Effector CD8-positive, alpha-beta T cell (primary cell): ENCODE measurements at places on chromosomes 13 and 19.

GRCh38 chr13:40306817-40307216 lies 359.6 kb downstream of the FOXO1 start:
- no peak for DNase-seq

DNA sequence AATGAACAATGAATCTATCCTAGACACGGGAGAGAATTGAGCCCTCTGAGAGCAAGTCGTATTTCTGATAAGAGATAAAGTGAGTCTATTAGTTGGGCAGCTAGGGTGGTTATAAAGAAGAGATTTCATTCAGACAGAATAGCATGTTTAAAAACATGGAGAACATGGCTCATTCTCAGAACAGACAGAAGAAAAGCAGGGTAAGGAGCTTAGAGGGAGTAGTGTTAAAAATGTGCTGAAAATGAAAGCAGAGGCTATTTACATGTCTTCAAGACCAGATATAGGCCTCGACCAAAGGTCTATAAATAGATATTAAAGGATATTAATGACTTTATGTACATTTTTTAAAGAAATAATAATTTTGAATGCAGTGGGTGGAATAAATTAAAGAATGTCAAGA lies 149.5 kb downstream of the SLITRK1 start:
- no peak for DNase-seq

DNA sequence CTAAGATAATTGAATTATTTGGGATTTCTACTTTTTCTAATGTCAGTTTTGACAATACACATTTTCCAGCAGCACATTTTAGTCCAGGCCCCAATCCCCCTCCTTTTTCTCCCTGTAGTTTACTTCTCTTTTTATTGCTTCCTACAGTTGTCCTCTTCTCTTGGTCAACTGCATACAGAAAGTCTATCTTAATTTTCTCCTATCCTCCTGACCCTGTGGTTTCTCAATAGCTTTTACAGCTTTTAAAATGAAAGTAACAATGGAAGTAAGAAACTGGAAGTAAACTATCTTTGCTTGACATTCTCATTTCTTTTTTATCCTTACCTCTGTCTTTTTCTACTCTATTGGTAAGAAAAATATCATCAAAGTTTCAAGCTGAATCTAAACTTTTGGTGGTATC lies 106.5 kb upstream of the OXGR1 start:
- DNase-seq: no peak

- DNase-seq: no peak
Measured at GRCh38 chr19:12665671-12666264, 774 bp downstream of the MAN2B1 start.

GRCh38 chr19:4304538-4305256 lies at the start of gene FSD1:
FSD1 (plus strand) TSS chr19:4304598; CDS start chr19:4304747, 149 bp downstream.
- peak; percentile 62 for DNase-seq

GRCh38 chr19:13712767-13713201 lies 51.5 kb upstream of the MRI1 start:
- DNase-seq: no peak

DNA sequence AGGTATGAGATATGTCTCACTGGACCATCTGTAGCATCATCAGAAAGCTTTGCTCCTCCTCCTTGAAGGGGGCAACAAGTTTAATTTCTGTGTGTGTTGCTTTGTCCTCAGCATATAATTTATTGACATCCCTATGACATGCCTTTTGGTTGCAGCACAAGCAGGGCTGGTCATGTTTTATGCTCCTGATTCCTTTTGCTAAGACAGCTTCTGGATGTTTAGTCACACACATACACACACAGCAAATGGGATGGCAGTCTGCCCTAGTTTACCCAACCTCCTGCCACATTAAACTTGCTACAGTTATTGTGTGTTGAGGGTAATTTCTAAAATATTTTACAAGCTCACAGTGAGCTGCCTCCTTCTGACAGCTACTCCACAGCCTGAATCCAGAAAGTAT lies 217.9 kb upstream of the RXFP2 start:
- DNase-seq: no peak

GRCh38 chr19:51440846-51441409 lies 17.3 kb downstream of the SIGLEC8 start:
- DNase-seq: no peak

DNA sequence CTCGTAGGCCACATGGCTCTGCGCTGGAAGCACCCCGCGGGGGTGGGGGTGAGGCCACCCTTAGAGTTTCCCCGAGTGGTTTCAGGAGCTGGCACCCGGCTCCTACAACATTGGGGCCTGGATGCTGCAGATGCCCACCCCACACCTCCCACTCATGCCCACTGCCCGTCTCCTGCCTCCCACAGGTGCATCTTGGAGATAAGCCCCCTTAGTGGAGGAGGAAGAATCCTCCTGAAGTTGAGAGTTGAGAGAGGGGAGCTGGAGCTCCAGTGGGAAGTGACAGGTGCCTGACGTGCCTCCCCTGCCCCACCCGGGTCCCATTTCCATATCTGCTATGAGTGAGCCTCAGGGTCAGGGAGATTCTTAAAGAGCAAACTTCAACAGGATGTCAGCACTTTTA lies 341.3 kb downstream of the TEX29 start:
- no peak for DNase-seq

- no peak for DNase-seq
Measured at GRCh38 chr13:20616059-20616797, 49.3 kb downstream of the IFT88 start.

GRCh38 chr13:85610024-85610423 lies 189.2 kb downstream of the SLITRK6 start:
- DNase-seq: no peak

DNA sequence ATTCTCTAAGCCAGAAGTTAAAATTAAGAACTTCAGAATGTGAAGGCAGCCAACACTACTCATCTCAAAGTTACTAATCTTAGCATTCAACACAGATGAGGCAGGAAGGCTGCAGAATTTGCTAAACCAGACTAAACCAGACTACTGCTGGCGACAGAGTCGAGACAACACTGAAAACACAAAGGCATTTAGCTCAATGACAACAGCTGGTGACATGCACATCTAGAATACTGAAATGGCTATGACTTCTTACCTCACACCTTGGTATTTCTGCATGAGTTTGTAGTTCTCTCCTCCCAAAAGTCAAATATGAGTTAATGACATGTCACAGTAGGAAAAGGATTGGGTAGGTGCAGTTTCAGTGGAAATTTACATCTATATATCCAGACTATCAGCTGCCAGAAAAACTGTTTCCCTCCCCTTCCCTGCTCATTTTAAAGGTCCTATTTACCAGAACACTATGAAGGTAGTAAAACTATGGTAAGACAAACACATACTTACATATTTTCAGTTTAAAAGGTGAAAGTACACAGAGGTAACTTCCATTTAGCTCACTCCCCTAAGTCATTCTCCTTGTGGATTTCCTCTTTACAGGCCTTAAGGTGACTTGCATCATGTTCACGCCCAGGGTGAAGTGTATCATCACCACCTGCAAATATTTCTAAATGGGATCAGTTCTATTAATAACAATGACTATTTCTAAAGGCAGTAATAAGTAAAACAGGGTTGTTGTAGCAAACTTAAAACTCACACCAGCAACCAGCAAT lies 21.4 kb downstream of the FOXO1 start:
- no peak for DNase-seq

- no peak for DNase-seq
Measured at GRCh38 chr19:17136021-17136420, 60.4 kb downstream of the MYO9B start.

- DNase-seq: no peak
Measured at GRCh38 chr19:17378271-17378670, 1.1 kb upstream of the PLVAP start.

GRCh38 chr13:33723365-33723764 lies 94.6 kb upstream of the RFC3 start:
- DNase-seq: no peak

- DNase-seq: no peak
Measured at GRCh38 chr19:13993590-13994300, 12.4 kb downstream of the RFX1 start.

DNA sequence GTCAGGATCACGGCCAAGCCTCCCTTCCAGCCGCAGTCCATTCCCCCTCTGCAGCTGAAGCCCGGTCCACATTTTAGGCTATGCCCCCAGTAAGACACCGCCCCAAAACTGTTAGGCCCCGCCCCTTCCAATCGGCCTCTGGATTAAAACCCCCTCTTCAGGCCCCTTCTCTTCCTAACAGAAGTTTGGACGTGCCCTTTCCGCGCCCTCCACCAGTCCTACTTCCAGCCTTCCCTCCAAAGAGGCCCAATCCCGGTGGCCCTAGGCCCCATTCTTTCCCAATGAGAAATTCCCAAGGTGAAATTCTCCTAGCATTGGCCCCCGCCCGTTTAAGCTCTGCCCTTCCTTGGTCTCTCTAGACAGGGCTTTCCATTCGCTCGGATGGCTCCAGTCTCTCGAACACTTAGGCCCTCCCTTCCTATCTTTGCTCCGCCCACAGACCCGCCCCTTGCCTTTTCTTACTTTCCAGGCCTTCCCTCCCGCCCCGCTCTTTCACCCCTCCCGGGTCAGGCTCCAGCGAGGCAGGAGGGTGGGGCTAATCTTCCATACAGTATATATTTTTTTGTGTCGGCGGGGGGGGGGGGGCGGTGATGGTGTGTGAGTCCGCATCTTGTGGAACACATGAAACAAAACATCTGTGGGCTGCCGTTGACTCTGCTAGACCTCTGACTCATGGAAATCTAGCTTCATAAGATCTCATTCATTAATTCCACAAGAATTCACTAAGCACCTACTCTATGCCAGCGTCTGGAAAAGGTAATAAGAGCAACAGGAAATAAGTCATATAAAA lies 13.6 kb downstream of the LTBP4 start:
- DNase-seq: peak; percentile 68

DNA sequence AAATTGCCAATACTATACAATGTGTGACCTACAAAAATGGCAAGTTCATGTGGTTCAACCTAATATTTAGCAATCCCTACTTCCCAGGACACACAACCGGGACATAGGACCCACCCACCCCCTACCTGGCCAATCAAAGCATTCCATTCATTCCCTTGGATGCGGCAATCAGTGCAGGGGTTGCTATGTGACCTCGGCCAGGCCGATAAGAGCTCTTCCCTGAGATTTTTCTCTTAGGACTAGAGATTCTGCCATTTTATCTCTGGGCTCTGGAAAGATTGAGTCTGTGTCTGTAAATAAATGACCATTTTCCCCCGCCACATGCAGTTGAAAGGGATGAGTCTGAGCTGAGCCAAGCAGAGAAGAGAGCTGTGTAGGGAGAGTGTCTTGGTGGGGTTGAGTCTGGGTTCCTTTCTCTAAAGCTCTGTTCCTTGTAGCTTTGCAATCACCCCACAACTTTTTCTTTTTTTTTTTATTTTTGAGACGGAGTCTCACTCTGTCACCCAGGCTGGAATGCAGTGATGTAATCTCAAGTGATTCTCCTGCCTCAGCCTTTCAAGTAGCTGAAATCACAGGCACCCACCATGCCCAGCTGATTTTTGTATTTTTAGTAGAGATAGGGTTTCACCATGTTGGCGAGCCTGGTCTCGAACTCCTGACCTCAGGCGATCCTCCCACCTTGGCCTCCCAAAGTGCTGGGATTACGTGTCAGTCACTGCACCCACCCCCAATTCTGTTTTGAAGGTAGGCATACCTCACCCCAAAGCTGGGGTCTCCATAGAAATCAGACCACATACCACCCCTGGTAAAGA lies 7.4 kb downstream of the IFNL1 start:
- DNase-seq: no peak

GRCh38 chr13:113991191-113991669 lies 17.4 kb upstream of the C13orf46 start:
- no peak for DNase-seq

DNA sequence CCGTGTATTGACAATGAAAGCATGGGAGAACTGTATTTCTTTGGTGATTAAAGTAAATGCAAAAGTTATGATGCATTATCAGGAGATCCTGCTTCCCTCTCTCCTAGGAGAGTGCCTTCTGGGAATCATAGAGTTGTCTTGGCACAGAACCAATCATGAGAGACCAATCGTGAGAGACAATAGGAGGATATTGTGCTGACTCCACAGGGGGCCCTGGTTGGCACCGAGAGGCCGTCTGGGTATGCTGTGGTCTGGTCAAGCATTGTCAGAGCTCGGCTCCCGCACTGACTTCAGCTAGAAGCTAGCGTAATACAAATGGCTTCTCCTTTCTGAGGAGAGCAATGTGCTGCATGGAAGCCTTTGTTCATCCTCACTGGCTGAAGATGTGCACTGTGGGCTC lies 131.5 kb upstream of the GJB6 start:
- no peak for DNase-seq

DNA sequence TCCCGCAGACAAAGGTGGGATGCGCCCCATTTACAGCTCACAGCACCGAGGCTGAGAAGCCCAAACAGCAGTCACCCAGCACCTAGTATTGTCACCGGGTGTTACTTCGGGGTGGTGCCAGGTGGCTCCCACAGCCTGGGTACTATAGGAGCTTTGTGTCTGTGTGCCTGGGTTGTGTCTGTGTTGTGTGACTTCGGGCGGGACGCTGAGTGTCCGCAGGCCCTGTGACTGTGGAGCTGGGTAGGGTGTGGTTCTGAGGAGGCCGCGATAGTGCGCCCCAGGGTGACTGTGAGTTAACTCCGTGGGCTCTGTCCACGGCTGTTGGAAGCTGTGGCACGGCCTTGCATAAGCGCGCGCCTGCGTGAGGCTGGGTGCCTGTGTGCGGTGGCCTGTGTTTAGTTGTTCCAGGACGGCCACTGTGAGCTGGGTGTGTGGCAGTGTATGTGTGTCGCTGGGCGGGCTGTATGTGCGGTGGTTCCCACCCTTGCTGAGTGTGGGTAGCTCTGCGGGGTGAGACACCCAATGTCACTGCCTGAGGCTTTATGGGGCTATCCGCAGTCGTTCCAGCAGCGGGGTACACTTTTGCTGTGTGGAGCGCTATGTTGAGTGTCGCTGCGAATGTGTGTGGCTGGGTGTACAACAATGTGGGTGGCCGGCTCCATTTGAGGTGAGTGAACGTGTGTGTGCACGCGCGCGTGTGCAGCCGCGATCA lies 559 bp upstream of the SSBP4 start:
- peak; percentile 43 for DNase-seq

- no peak for DNase-seq
Measured at GRCh38 chr19:41399091-41399490, 1.5 kb downstream of the BCKDHA start.

DNA sequence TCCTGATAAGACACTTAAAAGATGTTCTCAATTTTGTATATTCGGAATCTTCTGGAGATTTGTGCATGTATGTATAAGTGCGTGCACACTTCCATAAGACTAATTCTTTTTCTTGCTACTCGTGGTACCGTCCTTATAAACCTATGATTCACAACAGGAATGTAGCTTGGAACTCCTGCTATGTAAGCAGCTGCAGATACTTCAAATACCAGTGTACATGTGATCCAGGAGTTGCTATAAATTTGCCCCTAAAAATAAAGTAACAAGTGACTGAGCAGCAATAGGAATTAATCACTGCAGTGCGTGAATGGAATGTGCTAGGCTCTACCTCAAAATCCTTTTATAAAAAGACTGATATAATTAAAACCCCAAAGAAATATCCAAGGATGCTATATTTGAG lies 214.9 kb downstream of the KLF5 start:
- no peak for DNase-seq

- peak; percentile 58 for DNase-seq
Measured at GRCh38 chr19:18091217-18091608, 4.5 kb upstream of the IL12RB1 start.

- DNase-seq: no peak
Measured at GRCh38 chr13:106029676-106030290, 505.7 kb downstream of the EFNB2 start.
